Activated naive CD4-positive, alpha-beta T cell treated with anti-CD3 and anti-CD28 coated beads for 36 hours (primary cell): ENCODE measurements at places on chromosomes 12 and 14. TPM values are rescaled to one million over a fixed set of nuclear protein-coding genes. Genes with fewer than 3 reads are reported as not detected.

DNA sequence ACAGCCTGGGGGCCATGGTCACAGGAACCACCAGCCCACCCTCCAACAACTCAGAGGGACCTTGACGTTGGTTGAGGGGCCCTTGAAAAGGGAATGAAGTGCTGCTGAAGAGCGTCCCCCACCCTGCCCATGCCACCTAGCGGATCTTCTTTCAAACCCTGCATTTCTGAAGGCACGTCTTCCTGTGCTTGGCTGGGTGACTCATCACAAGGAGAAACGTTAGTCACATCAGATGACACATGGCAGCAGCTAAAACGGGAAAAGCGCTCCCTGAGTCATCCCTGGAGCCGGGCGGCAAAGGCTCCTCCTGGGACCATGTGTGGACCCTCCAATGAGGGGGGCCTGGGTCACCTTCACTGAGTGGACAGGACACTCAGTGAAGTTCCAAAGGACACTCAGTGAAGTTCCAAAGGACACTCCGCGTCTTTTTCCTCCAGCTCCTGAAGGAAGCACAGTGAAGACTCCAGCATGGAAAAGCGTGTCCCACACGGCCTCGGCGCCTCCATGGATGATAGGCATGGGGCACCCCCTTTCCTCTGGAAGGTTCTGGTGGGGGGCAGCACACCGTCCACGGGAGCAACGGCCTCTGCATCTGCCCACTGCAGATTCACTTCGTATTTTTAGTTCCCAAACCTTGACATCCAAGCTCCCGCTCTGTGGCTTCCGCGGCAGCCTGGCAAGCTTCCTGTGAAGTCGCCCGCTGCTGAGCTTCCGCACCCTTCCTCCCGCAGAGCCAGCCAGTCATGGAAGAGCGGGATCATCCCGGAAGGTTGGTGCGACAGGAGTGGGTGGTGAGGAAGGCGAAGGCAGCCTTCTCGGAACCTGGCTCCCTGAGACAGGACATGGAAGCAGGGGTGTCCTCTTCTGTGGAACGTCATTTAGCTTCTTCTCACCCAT, 383.4 kb downstream of the VRK1 start:
- H3K27ac ChIP-seq: peak overlapping the region; percentile 67
- no peaks in the 10 kb centered on the region for H3K27me3 ChIP-seq
- no peak overlapping the region for H3K4me3 ChIP-seq
- no peaks in the 10 kb centered on the region for H3K36me3 ChIP-seq
- H3K4me1 ChIP-seq: peaks cover 42% of the 10 kb centered on the region

- no peak overlapping the region for H3K27ac ChIP-seq
- H3K27me3 ChIP-seq: no peaks in the 10 kb centered on the region
Observed at GRCh38 chr14:37032863-37033262, 139.5 kb downstream of the SLC25A21 start.

DNA sequence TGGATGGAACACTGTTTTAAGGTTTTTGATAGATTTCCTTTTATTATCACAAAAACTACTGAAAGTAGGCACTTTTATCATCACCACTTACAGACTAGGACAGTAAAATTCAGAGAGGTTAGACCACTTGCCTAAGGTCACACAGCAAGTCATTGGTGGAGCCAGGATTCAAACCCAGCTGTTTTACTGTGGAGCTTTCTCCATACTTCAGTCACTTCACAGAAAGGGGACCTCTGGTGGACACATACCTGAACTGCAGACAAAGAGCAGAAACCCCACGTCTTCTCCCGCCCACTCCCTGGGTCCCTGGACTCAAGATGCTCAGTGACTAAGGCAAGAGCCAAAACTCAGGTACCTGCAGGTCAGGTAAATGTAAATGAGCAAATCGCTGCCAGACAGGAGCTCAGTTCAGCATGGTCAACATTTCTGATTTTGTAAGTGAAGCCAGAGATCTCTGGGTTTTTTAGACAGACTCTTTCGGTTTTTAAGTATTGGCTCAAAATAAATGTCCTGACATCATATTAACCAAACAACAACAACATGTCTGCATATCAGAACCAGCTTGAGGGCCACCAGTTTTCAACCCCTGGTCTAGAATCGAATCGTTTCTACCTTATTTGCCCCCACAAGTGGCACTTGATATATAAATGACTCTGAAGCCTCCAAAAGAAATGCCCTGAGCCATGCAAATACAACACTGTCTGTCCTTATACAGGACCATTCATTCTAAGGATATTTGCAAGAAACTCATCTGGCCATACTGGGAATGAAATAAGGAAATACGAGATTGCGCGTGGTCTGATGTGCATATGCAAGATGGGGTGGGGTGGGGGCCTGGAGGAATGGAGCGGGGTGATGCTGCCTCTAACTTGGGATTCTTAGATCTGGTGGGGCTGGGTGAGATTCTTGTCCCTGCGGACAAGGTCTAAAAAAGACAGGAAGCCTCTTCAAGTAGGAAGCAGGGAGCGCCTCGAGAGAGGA, 110.9 kb downstream of the KSR2 start:
- DNase-seq: peak; percentile 76
- H3K36me3 ChIP-seq: no peaks in the 10 kb centered on the region
- no peak overlapping the region for H3K27ac ChIP-seq
- H3K27me3 ChIP-seq: peaks cover 2% of the 10 kb centered on the region
- no peaks in the 10 kb centered on the region for H3K4me1 ChIP-seq
- no peak overlapping the region for H3K4me3 ChIP-seq

DNA sequence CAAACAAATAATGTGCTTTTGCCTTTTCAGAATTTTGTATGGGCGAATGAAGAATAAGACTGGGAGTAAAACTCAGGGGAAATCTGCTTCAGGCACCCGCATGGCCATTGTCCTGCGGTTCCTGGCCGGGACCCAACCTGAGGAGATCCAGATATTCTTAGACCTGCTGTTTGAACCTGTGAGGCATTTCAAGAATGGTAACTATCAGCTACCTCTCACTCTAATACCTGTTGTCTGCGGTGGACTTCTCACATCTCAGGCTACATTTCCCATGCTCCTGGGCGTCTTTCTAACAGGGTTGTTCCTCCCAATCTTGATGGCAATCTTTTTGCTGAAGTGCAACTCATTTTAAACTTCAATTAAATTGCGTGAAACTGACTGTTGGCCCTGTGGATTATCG, 47.1 kb downstream of the UTP20 start:
- H3K4me3 ChIP-seq: no peak overlapping the region
- no peak overlapping the region for H3K27ac ChIP-seq
- H3K4me1 ChIP-seq: no peaks in the 10 kb centered on the region

GRCh38 chr14:75380656-75381055, 47.2 kb upstream of the JDP2 start:
- H3K4me3 ChIP-seq: no peak overlapping the region
- no peak for DNase-seq
- peaks cover 5% of the 10 kb centered on the region for H3K36me3 ChIP-seq
- H3K27me3 ChIP-seq: peaks cover 12% of the 10 kb centered on the region

DNA sequence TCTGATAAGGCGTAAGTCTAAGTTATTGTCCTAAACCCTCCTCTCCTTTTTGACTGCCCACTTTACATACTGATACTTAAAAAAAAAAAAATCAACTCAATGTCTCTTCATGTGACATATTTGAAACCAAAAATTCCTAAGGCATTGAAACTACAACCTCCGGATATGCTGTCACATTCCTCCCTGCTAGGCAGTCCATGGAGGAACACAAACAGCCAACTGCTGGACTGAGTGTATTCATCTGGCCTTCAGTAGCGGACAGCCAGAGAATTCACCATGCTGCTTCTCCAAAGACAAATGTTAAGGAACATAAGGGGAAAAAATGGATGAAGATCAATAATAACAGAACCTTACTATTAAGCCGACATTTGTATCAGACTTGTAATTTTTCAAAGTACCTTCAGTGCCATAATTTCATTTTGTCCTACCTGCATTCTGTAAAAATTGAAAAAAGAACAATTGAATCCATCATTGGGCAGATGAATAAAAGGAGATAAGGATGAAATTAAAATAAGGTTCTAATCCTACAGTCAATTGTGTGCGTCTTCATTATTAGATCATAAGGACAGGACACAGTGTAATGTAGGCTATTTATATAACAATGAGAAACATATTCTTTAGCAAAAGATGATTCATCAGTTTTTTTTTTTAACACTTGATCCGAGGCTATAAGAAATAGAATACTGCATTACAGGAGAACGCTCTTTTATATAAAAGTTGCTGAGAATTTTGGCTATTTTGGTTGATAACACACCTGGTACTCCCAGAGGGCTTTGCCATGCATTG, 12.2 kb downstream of the RERG start:
- no peaks in the 10 kb centered on the region for H3K4me1 ChIP-seq
- no peaks in the 10 kb centered on the region for H3K36me3 ChIP-seq
- no peak overlapping the region for H3K27ac ChIP-seq
- no peak overlapping the region for H3K4me3 ChIP-seq
- DNase-seq: no peak
- H3K27me3 ChIP-seq: peaks cover 14% of the 10 kb centered on the region

DNA sequence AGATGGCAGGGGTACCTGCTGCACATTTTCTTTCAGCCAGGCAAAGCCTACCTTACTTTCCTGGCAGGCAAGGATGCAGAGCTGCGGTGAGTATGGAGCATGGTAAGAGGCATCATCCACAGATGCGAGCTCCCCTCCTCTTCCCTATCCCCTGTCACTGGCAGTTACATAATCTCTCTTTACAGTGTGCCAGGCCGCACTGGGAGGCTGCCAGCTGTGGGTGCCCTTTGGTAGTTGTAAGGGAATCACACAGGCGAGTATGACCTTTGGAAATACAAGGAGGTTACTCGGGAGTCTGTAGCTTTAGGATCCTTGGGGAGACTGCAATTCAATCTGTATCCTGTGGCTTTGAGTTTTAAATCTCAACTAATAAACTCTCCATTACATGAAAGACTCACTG, 132.5 kb downstream of the KTN1 start:
- H3K27me3 ChIP-seq: no peaks in the 10 kb centered on the region
- DNase-seq: no peak
- no peak overlapping the region for H3K4me3 ChIP-seq

GRCh38 chr14:42804141-42804540, 1197.5 kb downstream of the LRFN5 start:
- H3K27me3 ChIP-seq: no peaks in the 10 kb centered on the region
- no peaks in the 10 kb centered on the region for H3K4me1 ChIP-seq
- no peak overlapping the region for H3K27ac ChIP-seq

DNA sequence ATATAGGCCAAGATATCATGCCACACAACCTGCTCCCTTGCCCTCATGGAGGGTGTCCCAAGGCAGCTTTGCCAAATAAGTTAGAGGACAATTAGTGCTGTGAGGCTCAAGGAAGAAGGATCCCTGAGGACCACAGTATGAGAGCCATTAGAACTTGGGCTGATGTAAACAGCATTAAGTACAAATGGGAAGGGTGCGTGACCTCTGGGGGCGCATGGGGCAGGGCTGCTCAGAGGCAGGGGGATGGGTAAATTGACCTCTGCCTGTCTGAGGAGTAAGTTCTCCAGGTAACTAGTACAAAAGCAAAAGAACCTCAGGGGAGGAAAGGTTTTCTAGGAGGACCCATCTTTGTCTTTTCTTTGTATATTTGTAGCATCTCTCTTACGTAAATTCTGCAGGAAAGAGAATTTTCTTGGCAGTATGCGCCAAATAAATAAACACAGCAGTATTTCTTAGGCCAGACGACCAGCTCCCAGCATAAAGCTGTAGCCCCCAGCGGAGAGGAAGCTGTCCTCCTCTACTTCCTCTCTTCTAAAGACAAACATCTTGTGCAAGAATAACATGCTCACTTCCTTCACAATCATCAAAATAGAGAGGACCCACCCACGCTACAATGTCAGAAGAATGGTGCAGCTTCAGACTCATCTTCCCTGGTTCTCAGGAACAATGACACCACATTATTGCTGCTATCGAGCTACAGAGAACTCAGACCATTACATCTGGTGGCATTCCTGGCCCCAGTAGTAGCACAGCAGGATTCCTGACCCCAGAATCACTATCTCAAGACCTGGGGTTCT, 16.4 kb upstream of the VWF start:
- peak; percentile 63 for DNase-seq
- peak overlapping the region; percentile 47 for H3K4me3 ChIP-seq
- H3K27me3 ChIP-seq: no peaks in the 10 kb centered on the region
- H3K27ac ChIP-seq: peak overlapping the region; percentile 94
- peaks cover 48% of the 10 kb centered on the region for H3K4me1 ChIP-seq
- H3K36me3 ChIP-seq: no peaks in the 10 kb centered on the region

GRCh38 chr12:30989754-30990153, 63.2 kb downstream of the TSPAN11 start:
- no peak overlapping the region for H3K27ac ChIP-seq
- DNase-seq: peak; percentile 30
- no peak overlapping the region for H3K4me3 ChIP-seq
- no peaks in the 10 kb centered on the region for H3K36me3 ChIP-seq
- no peaks in the 10 kb centered on the region for H3K4me1 ChIP-seq
- no peaks in the 10 kb centered on the region for H3K27me3 ChIP-seq

- H3K4me3 ChIP-seq: no peak overlapping the region
- no peak overlapping the region for H3K27ac ChIP-seq
- no peak for DNase-seq
- no peaks in the 10 kb centered on the region for H3K27me3 ChIP-seq
- no peaks in the 10 kb centered on the region for H3K4me1 ChIP-seq
- no peaks in the 10 kb centered on the region for H3K36me3 ChIP-seq
Observed at GRCh38 chr12:80862531-80862930, 75.2 kb downstream of the LIN7A start.

DNA sequence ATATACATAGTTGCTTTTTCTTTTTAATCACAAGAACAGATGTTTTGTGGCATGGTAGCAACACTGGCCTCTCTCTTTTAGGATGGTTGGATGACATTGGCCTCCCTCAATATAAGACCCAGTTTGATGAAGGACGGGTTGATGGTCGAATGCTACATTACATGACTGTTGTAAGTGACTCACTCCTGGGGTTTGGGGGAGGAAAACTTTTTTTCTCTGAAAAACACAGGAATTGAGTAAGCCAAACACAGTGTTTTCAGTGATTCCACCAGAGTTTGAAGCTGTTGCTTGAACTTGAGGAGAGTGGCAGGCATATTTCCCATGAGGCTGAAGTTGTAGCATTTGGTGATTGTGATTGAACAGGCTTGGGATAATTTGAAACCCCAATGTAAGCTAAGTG, 13.7 kb upstream of the REP15 start:
- H3K4me1 ChIP-seq: no peaks in the 10 kb centered on the region
- no peaks in the 10 kb centered on the region for H3K27me3 ChIP-seq
- H3K36me3 ChIP-seq: peaks cover 6% of the 10 kb centered on the region
- H3K27ac ChIP-seq: no peak overlapping the region
- H3K4me3 ChIP-seq: no peak overlapping the region

Gene ASCL1
- not detected for total RNA-seq

Gene L3HYPDH
- total RNA-seq: 7.0 TPM

Gene MYO1H
- total RNA-seq: not detected

Gene GTF2H3
- 56.6 TPM for total RNA-seq

Gene OR6C74
- total RNA-seq: not detected

Gene ZC3H10
- 6.4 TPM for total RNA-seq

Gene MAP3K9
- 5.6 TPM for total RNA-seq

Gene WSCD2
- total RNA-seq: not detected

Gene SLC25A21
- total RNA-seq: not detected

Gene GZMH
- 86.1 TPM for total RNA-seq

Gene MYL2
- total RNA-seq: not detected
